ENCODE measurements at places on chromosomes 3 and 15.

- DNase-seq = no peak
Observed at GRCh38 chr3:128701342-128702212, 24.4 kb upstream of the RAB7A start.

DNA sequence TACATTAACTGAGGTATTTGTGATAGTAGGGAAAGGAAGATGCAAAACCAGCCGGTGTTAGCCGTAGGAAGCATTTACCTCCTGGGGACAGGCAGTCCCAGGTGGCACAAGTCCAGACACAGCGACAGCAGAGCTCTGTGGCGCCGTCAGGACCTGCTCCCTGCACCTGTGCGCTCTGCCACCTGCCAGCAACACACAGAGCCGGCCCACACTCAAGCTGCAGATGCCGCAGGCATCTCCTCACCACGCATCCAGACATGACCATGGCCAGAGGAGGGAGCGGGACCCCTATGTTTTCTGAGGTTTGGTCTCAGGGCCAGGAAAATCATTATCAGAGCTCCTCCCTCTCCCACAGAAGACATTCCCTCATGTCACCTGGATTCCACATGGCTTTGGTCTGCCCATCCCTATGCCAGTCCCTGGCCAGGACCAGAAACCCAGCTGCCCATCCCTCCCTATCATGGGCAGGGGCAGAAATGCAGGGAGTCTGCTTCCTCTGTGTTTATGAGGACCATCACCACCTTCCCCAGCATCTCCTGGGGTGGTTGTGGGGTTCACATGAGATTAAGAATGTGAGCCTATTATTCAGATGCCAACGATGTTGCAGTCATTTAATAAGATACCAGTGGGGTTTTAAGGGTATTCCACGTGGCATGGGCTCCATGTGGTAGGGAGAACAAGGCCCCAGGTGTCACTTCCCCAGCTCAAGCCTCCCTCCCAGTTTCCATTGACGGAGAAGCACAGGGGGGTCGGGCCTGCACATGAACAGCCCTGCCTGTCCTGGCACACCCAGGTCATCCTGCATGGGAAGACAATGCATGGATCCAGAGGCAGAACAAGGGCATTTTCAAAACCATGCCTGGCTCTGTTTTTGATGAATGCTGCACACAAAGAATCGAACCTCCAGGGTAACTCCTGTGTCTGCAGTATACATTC is 251.1 kb downstream of the OCA2 start:
- DNase-seq = no peak

- peak; percentile 78 for DNase-seq
Observed at GRCh38 chr3:149969940-149970715, 567 bp downstream of the PFN2 start.

- no peak for DNase-seq
Observed at GRCh38 chr15:99980752-99981151, 247.5 kb upstream of the LYSMD4 start.

DNA sequence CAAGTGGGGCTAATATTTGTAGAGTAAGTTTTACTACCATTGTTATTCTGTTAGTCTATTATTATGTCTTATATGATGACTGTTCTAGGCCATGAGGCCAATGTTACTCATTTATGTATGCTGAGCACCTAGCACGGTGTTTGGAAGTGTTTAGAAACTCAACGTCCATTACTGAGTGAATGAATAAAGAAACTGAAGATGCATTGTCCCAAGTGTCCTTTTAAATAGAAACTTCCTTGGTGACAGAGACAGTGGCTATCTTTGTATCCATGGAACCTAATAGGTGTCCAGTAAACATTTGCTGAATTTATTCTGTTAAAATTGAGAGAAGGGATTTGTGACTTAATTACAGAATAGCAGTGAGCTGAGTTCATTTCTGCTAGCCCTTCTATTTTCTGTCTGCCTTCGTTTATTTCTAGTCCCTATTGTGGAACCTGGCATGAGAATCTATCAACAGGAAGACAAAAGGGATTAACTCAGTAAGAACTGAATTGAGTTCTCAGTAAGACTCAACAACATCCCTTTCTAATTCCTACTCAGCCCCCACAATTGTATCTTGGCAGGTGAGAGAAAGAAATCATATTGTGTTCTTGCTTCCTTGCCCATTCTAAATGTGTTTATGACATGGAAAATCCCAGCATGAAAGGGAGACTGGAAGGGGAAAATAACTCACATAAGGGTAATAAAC is 246.6 kb upstream of the LRRC3B start:
- no peak for DNase-seq

GRCh38 chr15:68844856-68845550 is 24.3 kb upstream of the ANP32A start:
- no peak for DNase-seq

DNA sequence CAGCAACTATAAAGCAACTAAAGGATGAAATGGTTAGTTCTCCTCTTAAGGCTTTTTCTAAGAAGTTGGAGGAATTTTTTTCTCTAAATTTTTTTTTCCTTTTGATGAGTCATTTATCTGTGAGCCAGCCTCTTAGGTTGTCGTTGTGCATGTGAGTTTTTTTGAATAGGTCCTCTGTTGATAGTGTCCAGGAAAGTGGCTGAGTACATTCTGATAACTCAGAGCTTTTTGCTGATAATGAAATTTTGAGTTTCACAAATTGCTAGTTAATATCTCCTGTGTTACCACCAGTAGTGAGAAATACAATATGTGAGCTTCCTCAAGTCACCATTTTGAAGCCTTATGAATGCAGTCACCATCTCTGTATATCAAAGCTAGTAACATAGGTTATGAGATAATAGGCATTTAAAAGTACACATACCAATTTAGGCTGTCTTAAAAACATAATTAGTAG is 7.1 kb upstream of the LXN start:
- DNase-seq = no peak

DNA sequence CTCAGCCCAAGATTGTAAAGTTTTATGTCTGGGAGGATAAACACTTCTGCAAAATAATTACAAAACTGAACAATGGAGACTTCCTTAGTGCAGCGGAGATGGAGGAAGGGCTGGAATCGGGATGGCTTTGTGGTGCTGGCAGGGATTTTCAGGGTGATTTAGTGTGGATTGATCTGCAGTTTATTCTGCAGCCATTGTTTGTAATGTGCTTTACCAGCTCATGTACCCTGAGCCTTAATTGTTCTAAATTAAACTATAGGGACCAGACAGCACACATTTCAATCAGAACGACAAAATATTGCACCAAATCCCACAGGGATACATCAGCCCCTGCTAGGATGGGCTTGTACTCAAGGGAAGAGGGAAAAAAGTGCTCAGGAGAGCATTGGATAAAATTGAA is 103.2 kb upstream of the ONECUT1 start:
- no peak for DNase-seq

GRCh38 chr3:25259871-25260270 is 168.2 kb upstream of the RARB start:
- no peak for DNase-seq

- DNase-seq = no peak
Observed at GRCh38 chr3:7787871-7788828, 713.5 kb upstream of the LMCD1 start.

DNA sequence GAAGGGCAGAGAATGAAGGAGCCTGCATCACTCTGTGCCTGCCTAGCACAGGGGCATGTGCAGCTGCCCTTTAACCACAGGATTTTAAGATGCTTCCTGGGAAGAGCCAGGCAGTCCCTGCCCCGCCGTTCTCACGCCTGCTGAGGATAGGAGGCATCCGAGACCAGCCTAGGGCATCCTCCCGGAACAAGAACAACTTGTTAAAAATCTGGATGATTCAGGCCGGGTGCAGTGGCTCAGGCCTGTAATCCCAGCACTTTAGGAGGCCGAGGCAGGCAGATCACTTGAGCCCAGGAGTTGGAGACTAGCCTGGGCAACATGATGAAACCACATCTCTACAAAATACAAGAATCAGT is 15.2 kb downstream of the NRROS start:
- no peak for DNase-seq

DNA sequence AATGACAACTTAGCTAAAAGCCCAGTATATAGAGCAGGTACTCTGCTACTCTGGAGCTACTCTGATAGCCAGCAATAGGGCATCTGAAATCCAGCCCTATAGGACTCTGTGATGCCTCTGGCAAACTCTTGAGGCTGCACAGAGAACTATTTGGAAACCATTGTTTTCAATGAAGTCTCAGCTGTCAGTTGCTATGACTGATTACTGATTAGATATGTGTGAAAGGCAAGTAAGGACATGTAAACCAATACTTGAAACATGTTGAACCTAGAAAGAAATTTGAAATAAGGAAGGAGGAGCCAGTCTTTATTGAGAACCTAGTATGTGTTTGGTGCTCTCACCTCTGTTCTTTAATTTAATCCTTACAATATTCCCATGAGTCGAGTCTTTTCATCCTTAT is 40.2 kb upstream of the CRTC3 start:
- no peak for DNase-seq

DNA sequence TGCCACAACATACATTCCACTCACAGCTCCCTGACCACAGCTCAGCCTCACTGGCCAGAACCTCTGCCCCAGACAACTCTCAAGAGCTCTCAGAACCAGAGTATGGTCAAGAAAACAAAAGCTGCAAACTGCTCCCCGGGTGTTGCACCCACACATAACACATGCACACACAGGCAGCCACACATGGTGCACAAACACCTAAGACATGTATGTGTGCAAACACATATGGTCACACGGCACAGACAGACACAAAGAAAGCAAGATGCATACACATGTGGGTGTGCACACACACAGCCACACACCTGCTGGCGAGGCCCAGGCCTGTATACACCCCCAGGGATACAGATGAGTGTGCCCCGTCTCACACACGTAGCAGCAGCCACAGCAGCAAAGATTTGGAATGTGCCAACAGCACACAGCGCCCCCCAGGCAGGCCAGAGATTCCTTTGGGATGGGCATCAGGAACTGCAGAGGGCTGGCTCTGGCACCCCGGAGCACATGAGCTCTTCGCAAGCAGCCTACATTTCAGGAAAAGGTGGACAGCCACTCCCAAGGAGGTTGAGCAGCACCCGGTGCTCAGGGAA is 6.6 kb downstream of the KLF15 start:
- no peak for DNase-seq

DNA sequence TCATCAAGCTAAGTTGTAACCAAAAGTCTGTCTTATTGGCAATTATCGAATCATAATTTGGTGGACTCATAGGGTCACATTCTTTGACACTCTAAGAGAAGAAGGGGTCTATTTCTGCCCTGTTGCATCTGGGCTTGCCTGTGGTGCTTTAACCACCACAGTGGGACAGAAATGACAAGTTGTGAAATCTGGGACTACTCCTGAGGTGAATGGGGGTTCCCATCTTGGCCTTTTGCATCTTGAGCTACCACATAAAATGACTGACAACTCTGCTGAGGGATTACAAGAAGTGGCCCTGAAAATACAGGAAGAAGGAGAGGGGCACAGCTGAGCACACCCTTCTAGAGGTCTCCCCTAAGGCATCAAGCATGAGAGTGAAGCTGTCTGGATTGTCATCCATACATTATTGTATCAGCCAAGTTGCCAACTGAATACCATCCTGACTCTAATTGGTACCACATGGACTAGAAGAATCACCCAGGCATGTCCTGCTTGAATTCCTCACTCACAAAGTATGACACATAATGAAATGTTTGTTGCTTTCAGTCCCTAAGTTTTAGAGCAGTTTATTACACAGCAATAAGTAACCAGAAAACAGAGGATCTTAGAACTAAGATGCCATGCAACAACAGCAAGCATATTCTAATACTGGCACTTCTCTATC is 306.5 kb downstream of the ROBO1 start:
- DNase-seq = no peak

DNA sequence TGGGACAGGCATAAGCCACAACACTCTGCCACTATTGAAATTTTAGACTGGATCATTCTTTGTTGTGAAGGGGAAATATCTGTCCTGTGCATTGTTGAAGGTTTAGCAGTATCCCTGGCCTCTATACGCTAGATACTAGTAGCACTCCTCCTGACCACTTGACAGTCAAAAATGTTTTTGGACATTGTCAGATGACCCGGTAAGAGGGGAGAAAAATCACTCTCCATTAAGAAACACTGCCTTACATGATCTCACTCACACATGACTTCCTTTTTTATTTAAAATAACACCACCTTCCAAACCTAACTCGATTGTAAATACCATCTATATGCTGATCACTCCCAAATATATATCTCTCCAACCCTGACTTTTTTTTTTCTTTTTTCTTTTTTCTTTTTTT is 15.3 kb upstream of the HLTF start:
- DNase-seq = no peak

GRCh38 chr3:166531730-166532129 is 694.5 kb upstream of the BCHE start:
- no peak for DNase-seq

- no peak for DNase-seq
Observed at GRCh38 chr3:7215706-7216105, 354.8 kb downstream of the GRM7 start.

DNA sequence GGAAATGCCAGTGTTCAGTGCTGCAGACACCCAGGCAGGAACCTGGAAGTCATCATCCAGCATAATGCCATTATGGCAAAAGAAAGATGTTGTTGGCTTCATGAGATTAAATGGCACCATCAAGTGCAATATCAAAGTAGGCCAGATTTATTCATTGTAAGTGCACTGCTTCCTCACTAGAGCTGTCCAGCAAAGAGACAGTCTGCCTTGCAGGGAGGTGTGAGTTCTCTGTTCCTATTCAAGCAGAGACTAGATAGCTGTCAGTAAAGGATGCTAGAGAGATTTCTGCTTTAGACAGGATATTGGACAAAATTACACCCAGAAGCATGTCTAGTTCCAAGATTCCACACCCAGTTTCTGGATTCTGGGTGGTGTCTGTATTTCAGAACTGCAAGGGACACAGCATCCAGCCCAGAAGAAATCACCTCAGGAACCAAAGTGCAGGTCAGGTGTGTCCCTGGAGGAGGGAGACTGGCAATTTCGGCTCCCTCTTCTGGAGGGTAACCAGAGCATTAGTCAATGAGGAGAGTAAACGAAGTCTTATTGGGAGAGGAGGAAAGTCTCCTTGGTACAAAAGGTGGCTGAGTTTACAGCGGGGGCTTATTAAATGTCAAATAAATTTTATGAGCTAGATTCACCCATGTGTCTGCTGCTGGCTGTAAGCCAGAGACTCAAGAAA is 377.3 kb downstream of the EPHB1 start:
- DNase-seq = no peak

DNA sequence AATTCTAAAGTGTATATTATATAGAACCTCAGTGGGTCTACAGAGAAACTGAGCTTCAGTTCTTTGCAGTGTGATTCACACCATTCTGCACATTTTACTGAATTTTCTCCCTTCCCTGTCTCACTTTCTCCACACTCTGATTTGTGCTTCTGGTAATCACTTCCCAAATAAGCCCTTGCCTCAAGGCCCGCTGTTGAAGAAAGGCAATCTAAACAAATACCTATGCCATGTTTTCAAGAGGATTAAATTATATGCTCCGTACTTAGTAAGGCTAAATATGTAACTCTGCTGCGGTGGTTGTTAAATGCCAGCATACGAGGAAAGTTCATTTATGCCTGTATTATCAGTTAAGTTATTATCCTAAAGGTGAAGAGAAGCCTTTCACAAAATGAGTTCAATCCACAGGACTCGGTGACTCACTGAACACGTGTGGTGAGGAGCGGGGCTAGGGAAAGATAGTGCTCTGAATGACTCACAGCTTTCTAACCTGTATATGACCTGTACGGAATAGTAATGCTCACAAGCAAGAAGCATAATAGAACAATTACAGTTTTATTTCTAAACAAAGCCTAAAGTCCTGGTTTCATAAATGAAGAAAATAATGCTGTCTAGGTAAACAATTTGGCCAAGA is 25.1 kb downstream of the CNTN6 start:
- DNase-seq = no peak

All from NCI-H1436 (cell line).